Stimulated activated CD4-positive, alpha-beta T cell treated with anti-CD3 and anti-CD28 coated beads, Interleukin-4, amount 100 ng/mL, for 24 hours (primary cell): ENCODE measurements at places on chromosomes 6 and 20.

DNA sequence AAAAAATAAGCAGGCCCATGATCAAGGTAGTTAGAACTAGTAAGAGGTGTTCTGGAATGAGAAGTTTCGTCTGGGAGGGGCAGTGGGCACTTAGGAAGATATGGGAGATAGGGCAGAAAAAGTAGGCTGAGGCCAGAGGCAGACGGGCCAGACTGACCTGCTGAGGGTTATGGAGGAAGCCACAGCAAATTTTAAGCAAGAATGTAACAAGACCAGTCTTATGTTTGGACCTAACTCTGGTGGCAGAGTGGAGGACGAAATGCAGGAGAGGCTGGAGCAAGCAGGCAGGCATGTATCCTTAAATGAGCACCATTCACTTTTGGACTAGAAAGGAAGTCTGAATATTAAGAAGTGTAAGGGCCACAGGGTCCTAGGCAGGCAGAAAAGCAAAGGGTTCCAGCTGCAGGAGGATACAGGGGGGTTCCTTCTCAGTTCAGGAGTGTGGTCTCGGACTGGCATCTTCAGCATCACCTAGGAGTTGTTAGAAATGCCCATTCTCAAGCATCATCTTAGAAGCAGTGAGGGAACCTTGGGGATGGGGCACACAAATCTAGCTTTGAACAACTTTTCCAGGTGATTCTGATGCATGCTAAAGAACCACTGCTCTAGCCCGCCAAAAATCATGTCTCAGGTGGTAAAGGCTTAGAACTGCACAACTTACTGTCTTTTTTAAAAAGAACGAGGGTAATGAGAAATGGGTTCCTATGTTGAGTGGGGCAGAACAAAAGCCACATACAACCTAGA lies 1.7 kb upstream of the DSTN start:
- no peak for DNase-seq

DNA sequence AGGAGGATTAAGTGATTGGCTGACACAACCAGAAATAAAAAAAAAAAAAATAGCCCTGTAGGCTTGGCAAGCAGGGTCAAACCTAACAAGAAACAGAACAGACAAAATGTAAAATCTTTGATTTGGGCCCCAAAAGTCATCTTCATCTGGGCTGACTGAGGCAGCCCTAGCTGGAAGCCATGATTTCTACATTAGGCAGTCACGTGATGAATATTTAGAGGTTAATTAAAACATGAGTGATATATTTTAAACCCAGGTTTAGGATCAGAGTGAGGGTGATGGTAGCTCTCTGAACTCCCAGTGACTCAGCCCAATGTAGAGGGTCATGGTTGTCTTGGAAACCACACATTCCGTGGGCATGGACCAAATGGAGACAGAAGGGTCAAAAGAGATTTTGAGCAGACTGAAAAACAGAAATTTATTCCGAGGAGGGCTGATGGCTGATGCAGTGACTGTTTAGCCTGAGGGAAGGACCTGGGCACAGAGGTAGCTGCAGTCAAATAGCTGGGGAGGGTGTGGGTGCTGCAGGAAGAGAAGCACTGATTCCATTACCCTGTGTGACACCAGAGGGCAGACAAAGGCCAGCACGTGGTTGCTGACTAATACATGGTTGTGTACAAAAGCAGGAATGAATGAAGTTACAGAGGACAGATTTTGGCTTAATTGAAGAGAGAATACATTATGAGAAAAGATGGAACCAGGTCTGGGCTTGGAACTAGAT lies 573.1 kb upstream of the CHD6 start:
- no peak for DNase-seq

DNA sequence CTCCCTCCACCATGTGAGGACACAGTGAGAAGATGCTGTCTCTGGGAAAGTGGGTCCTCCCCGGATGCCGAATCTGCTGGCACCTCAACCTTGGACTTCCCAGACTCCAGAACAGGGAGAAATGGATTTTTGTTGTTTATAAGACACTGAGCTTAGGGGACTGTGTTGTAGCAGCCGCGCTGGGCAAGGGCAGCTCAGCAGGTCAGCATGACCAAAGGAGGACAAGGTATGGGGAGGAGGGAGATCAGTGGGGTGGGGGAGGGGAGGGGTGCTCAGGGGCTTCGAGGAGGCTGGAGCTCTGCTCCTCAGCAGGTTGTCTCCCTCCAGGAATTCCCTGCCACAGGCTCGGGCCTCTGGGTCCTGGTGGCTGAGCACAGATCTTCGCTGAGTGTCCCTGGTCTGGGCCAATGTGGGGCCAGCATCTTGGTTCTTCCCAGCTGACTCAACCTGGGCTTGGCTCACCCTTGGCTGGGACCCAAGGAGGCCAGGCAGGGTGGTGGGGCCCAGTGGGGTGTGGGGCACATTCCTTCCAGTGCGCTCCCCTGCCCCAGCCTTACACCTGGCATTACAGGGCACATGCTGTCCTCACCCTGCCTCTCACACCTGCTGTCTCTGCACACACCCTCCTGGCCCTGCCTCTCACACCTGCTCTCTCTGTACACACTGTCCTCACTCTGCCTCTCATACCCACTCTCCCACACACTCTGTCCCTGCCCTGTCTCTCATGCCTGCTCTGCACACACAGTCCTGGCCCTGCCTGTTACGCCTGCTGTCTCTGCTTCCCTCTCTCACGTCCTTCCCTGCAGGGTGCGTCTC lies 107.3 kb downstream of the SYCP2 start:
- DNase-seq = no peak

DNA sequence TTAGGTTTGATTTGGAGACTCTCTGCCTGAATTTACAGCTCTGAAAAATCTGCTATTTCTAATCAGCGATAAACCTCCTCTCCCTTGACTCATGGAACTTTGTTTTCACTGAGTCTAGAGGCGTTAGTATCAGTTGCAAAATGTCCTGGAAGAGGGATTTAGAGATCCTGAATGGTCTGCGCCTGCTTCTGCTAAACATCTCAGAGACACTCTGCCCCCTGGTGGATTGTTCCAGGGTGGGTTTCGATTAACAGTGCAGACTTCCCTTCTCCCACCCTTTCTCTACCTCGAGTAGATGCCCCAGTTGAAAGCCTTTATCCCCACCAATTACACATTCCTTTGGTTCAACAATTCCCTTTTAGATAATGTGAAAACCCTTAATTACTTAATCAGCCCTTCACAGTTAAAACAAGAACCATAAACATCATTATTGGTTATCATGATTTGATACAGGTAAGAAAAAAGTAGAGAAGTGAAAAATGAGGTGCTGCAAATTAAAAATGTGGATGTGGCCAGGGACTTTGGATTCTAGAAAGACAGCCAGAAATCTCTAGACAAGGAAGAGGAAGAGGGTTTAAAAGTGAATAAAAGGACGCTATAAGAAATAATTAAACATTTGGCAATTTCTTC lies 5.5 kb downstream of the HTR1B start:
- peak; percentile 39 for DNase-seq

- DNase-seq = peak; percentile 19
Measured at GRCh38 chr20:57514273-57514751, 10.6 kb downstream of the CTCFL start.

- DNase-seq = no peak
Measured at GRCh38 chr6:90192857-90193256, 103.8 kb downstream of the BACH2 start.

DNA sequence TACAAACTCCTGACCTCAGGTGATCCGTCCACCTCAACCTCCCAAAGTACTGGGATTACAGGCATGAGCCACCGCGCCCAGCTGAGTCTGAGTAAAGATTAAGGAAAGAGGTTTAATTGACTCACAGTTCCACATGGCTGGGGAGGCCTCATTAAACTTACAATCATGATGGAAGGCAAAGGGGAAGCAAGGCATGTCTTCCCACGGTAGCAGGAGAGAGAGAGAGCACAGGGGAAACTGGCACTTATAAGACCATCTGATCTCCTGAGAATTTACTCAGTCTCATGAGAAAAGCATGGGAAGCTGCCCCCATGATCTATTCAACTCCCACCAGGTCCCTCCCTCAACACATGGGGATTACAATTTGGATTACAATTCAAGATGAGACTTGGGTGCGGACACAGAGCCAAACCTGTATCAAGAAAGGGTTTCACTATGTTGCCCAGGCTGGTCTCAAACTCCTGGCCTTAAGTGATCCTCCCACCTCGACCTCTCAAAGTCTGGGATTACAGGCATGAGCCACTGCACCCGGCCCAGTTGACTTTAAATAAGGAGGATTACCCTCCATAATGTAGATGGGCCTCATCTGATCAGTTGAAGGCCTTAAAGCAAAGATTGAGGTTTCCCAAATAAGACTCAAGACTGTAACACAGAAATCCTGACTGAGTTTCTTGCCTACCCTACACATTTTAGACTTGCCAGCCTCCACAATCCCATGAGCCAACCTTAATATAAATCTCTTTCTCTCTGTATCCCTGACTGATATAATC lies 13.1 kb upstream of the PEX7 start:
- DNase-seq = no peak

- DNase-seq = peak; percentile 64
Measured at GRCh38 chr6:498795-499231, 107.3 kb downstream of the IRF4 start.

DNA sequence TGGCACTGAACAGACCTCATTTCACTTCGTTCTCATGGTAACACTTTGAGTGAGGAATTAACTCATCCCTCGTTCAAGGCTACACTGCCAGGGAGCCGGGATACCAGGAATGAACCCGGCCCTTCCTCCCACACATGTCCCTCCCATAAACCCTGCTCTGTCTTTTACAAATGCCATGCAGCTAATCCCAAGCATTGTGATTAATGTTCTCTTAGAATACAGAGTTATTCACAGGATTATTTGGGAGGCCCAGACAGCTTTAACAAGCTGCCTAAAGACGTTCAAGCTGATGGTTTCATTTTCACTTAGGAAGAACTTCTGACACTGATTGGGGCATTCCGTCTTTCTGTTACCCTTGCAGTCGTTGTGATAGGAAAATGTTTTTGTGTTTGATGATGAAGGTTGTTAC lies 42.5 kb upstream of the CD83 start:
- no peak for DNase-seq

DNA sequence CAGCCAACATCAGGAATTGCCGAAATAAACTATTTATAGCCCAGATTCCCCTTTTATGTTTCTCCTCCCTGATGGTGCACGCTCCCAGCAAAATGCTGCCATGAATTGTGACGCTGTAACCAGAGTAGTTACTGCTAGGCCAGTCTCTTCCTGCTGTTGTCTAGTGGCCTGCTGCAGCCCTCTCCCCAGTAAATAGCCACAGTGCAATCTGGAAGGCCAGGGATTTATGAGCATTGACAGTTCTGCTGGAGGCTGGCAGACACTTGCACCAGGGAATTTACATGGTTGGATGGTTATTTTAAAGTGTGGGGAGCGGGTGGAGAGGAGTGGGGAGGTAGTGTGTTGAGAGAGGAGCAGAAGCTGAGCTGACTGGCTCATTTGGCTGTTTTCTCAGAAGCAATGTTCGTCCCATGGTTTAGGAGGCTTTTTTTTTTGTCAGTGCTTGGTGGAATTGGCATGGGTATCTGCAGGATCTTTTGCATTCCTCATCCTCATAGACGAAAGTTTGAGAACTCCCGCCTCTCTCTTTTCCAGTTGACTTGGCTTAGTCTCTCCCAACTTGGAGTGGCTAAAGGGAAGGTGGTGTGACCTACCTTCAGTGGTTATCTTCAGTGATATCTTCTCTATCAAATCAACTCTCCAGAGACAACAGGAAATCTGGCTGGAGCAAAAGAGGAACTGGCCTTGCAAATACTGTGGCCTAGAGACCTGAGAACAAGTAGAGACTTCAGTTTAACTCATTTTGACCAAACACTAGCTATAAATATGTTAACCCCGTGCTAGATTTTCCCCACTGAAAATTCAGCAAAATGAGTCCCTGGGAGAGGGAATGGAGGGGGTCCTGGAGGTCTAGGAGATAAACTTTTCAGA lies 99.3 kb upstream of the VSTM2L start:
- DNase-seq = no peak

DNA sequence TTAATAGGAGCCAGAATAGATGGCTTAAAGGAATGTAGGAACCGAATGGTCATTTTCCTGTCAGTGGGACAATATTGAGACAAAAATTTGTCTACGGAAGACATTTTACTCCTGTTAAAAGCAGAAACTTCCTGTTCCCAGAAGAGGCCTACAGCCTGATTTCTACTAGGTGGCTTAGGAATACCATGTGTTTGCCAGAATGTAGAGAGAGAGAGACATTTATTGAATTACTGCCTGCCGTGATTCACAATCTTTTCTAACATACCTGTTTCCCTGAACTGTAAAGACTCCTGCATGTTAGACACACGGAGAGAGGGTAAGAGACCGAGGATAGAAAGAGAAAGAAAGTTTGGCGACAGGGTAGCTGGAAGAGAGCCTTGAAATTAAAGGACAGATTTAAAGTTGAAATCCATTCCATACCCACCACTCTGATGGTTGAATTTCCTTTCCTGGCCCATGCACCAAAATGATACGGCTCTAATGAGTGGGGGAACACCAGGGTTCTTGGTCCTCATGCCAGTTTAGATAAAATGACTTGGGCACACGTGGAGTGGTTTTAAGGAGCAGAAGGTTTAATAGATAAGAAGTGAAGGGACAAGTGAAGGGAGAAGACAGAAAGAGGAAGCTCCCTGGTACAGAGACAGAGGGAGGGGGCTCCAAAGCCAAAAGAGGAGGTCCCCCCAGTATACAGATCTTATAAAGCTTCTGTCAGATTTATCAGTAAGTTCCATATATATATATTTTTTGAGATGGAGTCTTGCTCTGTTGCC lies 22.5 kb downstream of the NCOA3 start:
- no peak for DNase-seq

GRCh38 chr6:72084992-72085569 lies 198.7 kb downstream of the RIMS1 start:
- no peak for DNase-seq

DNA sequence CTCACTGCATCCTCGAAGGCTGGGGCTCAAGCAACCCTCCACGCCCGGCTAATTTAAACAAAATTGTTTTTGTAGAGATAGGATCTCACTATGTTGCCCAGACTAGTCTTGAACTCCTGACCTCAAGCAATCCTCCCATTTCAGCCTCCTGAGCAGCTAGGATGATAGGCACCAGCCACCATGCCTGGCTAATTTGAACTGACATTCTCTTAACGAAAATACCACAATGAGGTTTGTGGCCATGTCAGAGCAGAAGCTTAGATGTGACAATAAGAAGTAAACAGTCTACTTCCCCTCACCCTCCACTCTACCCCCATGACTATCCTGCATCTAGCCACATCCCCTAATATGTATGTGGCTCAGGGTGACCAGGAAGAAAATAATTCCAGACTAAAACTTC lies 74.8 kb upstream of the PLCB4 start:
- no peak for DNase-seq

- DNase-seq = no peak
Measured at GRCh38 chr6:39085129-39085797, 29.7 kb downstream of the SAYSD1 start.

DNA sequence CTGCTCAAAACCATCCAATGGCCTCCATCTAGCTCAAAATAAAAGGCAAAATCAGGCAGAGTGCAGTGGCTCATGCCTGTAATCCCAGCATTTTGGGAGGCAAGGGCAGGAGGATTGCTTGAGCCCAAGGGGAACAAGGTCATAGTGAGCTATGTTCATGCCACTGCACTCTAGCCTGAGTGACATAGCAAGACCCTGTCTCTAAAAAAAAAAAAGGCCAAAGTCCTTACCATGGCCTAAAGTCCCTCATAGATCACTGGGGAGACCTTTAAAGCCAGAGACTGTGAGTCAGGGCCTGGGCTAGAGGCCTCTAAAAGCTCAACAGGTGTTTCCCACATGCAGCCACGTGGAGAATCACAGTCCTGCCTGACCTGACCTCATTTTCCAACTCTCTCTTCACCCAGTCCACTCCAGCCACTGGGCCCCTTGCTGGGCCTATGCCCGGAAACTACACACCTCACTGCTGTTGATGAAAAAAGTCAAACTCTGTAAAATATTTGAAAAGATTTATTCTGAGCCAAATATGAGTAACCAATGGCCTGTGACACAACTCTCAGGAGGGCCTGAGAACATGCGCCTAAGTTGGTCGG lies 28.2 kb upstream of the TAB2 start:
- DNase-seq = no peak

GRCh38 chr20:12659942-12660341 lies 348.8 kb upstream of the SPTLC3 start:
- DNase-seq = no peak
